ENCODE measurements at places on chromosomes 7 and 10.
A peak's percentile ranks its signal among the peaks of the same experiment; 100 is the strongest.

- DNase-seq: no peak
These were observed 176.0 kb downstream of the SKAP2 start for GRCh38 chr7:26688388-26688787.

DNA sequence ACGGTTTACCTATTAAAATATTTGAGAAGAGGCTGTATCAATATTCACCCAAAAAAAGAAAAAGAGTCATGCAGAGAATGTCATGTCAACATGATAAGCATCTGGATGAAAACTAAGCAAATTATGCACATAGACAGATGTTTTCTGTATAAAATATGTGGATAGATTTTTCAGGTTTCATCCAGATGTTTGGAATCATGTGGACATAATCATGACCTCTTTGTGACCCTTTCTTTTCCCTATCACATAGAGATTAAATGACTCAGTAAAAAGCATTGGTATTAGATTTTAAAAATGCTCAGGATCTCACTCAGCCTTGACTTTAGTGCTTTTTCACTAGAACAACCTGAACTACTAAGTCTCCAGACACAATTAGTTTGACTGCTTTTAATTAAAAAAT lies 90.0 kb downstream of the FOXP2 start:
- no peak for DNase-seq

DNA sequence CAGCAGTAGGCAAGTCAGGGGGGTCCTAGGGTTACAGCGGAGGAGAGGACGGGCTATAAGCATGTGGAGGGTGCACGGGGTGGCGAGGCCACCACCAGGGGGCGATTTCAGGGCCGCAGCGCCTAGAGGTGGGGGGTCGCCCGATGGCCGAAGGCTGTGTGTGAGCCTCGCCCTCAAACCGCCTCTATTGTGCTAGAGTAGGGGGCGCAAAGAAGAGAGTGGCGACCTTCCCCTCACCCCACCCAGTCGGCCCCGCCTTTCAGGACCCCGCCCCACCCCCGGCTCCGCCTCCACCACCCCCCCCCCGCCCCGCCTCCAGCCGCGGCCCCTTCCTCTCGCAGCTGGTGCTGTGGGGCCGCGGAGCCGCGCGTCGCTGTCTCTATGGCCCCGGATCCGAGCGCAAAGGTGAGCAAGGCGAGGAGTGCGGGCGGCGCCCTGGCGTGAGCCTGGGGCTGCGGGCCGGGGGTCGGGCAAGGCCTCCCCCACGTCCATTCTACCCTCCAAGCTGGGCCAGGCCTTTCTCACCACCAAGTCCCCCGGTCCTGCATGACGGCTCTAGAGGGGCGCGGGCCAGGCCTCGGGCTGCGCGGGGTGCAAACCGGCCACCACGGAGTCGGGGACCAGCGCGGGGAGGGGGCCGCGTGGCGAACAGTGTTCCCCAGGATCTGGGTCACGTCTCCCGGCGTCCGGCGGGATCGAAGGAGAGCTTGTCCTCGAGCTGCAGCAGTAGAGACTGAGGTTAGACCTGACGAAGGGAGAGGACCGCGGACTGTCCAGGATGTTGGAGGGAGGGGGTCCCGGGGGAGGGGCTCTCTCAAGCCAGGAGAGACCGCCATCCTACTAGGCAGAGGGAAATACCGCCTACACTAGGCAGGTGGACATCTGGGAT lies at the start of gene SEMA4G:
Gene SEMA4G, plus strand, starts transcription at position 318 of the 889 bp plus-strand sequence. CDS start 3,409 bp downstream, outside the sequence.
- no peak for DNase-seq

DNA sequence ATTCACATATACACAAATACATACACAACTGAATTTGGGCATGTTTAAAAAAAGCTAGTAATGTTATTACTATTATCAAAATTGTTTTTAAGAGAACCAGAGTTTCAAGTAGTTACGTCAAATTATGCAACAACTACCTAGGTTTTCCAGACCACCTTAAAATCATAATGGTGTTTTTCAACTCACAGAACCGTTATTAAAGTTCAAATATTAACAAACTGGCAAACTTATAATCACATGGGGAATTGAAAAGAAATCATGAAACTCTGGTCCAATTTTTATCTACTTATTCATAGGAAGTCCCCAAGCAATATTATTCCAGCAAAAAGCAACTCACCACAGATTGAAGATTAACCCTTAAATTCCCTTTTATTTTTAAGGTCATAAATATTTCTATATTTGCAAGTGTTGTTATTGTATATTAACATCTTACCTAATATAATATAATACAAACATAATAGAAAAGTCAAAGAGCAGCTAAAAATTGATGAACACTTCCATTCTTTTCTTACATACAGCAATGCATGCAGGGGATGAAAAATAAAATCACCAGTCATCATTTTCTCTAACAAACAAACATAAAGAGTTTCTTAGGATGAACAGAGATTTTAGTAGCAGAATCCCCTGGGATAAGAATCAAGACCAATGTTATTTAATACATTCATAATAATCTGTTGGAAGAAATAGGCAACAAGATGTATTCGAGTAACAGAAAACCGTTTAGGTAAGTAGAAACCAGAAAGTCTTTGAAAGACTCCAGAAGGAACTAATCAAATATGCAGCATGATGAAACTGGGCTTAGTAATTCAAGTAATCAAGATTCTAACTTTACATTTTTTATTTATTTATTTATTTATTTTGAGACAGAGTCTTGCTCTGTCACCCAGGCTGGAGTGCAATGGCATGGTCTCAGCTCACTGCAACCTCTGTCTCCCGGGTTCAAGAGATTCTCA lies 391.1 kb downstream of the PARD3 start:
- DNase-seq: no peak

- DNase-seq: no peak
These were observed 141.7 kb upstream of the SHH start for GRCh38 chr7:155953781-155954549.

GRCh38 chr7:110867771-110868170 lies 223.2 kb upstream of the LRRN3 start:
- no peak for DNase-seq

DNA sequence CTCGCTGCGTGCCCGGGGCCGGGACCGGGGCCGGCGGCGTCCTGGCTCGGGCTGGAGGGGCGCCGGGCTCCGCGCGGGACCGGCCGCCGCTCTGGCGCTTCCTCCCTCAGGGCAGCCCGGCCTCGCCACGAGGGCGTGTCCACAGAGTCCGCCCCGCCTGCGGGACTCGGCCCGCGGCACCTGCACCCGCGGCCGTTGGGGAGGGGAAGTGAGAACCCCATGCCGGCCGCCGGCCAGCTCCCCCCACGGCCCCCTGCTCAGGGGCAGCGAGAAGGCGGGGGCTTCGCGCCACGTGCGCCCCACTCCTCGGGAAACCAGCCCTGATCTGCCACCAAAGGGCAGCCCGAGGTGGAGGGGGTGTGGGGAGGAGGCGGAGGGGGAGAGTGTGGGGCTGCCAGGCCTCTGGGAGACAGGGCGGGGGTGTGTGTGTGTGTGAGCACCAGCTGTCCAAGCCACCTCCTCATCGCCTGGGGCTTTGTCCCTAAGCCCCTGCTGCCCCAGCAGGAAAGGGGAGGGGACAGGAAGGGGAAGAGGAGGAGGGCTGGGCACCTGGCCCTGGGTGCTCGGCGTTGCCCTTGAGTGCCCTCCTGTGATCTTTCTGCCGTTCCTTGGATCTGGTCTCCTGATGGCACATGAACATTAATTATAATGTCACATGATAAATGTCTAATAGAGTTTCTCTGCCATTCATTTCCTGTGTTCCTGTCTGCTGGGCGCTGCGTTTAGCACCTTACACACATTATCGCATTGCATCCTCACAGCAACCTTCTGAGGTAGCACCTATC lies at the start of gene PIK3AP1:
Gene PIK3AP1, minus strand, starts transcription at position 93 of the 785 bp plus-strand sequence. CDS start 120 bp downstream, outside the sequence.
- peak; percentile 12 for DNase-seq

GRCh38 chr10:115278294-115278693 lies 185.1 kb downstream of the ATRNL1 start:
- no peak for DNase-seq

DNA sequence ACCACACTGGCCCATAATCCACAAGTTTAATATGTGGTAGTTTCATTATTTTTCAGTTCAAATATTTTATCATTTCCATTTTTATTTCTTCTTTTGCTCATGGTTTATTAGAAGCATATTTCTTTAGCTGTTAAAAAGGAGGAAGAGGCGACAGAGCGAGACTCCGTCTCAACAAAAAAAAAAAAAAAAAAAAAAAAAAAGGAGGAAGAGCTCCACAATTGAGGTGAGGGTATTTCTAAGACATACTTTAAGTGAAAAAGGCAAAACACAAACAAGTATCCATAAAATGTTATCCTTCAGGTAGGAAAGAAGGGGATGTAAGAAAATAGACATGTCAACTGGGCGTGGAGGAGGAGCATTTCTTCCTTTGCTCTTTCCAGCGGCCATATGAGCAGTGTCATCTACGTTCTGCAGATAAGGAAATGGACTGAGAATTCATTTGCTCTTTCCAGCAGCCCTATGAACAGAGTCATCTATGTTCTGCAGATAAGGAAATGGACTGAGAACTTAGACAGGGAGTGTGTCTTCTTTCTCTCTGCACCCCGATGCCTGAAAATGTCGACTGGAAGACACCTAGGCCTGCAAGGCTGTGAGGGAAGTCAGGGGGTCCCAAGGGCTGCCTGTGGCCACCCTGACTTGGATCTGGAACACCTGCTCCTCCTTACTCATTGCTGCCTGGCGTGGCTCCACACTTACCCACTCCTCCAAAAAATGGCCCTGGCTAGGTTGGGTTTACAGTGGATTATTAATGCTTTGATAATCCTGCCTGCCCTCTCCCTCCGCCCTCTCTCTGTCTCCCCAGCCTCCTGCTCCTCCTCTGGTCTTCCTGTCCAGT lies 18.9 kb upstream of the RAMP3 start:
- no peak for DNase-seq

DNA sequence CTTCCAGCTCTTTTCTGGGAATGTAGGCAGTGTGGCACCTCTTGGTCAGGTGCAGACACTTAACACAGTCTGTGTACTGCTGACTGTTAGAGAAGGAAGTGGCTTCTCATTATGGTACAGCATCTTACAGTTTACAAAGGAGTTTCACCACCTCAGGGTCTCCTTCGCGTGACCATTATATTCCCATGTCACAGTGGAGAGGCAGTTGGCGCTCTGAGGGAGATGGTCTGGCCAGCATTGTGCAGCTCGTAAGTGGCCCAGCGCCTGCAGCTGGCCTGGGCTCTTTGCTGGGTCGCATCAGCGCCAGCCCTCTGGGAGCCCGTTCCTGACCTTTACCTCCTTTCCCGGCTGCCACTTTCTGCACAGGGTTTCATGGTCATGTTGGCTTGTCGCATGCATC lies 15.4 kb downstream of the TSPAN15 start:
- DNase-seq: no peak

- DNase-seq: no peak
These were observed 12.3 kb upstream of the CRPPA start for GRCh38 chr7:16433568-16434122.

GRCh38 chr7:155104913-155105312 lies 34.8 kb downstream of the HTR5A start:
- DNase-seq: no peak

DNA sequence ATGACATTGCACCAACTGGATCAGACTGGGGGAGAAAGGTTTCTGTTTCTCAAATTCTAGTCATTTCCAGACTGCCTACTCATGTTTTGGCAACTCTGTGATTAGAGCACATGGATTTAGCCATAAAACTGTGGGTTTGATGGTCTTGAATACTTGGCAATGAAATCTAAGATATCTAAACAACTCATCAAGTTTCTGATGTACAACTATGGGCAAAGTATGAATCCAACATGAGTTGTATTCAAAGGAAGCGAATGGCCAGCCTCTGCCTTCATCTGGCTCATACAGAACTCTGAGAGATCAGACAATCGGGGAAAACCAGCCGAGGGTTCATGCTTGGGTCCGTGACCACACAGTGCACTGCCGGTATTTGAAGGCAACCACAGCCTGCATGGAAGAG lies 144.3 kb downstream of the ADAM12 start:
- DNase-seq: no peak

DNA sequence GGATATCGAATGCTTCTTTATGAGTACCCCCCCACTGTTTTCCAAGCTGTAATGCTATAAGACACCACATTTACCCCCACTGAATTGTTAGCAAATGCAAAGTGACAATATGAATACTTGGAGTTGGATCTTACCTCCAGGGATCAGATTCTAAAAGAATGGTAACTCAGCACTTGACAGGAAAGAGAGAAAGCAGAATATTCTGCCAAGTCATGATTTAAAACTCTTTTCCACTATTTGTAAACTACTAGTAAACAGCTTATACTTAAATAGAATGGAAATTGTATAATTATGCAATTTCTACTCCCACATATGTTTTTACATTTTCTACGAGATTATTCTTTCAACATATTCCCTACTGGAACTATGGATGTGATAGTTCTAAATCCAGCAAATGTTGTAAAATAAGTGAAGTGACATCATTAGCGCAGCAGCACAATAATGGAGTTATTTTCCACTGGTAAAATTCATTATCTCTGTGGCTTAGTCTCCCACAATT lies 56.0 kb upstream of the TFEC start:
- DNase-seq: no peak

- no peak for DNase-seq
These were observed 29.5 kb upstream of the PFKFB3 start for GRCh38 chr10:6173203-6173602.

- DNase-seq: no peak
These were observed 78.5 kb upstream of the PDCD4 start for GRCh38 chr10:110793128-110793812.

DNA sequence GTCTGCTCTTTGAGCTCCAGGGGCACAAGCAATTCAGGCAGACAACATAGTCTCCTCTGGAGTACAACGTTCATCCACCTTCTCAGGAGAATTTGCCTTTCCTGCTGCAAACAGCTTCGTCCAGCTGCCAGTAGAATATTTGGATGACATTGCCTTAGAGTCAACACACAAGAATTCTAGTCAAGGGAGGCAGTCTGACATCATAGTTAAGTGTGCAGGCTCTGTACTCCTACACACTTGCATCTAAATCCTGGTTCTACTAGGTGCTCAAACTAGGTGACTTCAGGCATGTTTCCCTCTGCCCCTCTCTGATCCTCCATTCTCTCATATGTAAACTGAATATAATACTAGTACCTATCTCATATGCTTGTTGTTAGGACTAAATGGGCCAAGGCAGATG lies 314.8 kb downstream of the HPSE2 start:
- DNase-seq: no peak

- DNase-seq: no peak
These were observed 1126.4 kb upstream of the GHITM start for GRCh38 chr10:83012866-83013265.

All from stimulated activated CD8-positive, alpha-beta memory T cell treated with anti-CD3 and anti-CD28 coated beads, Interleukin-15, amount 100 ng/mL, for 24 hours (primary cell).